ENCODE measurements at places on chromosomes 4 and X.

GRCh38 chr4:94813221-94813620 lies 55.5 kb downstream of the BMPR1B start:
- DNase-seq: no peak

DNA sequence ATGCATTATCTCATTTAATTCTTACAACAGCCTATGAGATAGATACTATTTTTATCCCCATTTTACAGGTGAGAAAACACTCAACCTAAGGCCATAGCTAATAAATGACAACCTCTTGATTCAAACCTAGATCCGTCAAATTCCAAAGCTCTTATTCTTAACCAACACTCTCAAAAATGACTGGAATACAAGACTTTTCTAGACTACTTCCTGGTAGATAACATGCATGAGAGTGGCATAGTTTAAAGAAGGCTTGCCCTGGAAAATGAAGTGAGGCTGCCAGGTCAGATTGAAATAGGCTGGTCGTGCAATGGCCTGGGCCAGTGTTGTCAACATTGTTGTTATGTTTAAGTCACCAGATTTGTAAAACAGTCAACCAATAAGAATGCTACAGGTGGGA lies 86.6 kb downstream of the DNAAF6 start:
- no peak for DNase-seq

GRCh38 chr4:48340276-48340964 lies 909 bp upstream of the SLAIN2 start:
- peak; percentile 19 for DNase-seq

DNA sequence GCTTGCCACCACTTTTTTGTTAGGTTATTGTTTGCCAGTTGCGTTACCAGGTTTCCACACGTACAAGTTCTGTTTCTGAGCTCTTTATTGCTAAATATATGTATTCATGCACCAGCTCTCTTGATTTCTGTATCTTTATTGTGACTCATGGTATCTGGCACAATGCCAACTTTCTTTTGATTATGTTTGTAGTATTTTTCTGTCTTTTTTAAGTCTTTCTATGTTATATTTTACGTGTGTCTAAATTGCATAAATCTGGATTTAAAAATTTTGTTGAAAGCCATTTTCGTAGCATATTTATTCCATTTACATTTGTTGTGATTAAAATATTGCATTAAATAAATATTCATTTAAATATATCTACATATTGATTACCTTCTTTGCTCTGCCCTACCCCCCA lies 73.8 kb downstream of the KDM6A start:
- DNase-seq: no peak

DNA sequence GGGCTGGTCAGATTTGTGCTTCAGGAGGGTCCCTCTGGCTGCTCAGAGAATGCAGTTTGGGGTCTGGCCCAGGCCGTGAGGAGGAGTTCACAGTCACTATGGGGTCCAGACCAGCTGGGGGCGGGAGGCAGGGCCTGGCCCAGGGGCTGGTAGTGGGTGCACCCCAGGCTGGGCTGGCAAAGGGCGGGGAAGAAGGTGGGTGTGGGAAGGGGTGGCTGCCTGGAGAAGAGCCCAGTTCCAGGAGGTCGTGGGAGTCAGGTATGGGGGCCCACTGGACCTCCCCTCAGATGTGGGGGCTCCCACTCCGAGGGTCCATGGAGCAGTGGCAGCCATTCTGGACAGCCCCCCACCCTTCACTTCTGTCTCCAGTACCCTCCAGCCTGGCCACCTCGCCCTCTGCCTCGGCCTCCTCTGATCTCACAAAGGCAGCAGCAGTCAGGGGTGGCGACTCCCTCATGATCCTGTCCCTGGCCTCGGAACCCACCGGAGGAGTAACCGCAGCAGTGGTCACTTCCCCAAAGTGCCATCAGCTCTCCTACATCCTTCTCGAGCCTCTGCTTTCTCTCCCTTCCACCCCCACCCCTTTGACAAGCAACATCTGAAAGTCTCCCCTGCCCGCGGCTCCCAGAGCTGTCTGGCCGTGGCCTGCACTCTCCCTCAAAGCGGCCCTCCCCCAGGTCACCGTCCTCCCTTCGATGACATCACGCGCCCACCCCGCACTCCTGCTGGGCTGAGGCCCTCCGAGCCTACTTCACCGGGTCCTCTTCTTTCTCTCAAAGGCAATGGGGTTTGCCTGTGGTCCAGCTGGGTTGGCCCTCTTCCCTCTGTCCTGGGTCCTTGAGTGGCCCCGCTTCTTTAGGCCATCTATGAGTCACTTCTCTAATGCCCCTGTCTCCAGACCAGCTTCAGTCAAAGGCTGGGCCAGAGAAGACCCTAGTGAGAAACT lies 1.7 kb upstream of the SLC6A8 start:
- no peak for DNase-seq

DNA sequence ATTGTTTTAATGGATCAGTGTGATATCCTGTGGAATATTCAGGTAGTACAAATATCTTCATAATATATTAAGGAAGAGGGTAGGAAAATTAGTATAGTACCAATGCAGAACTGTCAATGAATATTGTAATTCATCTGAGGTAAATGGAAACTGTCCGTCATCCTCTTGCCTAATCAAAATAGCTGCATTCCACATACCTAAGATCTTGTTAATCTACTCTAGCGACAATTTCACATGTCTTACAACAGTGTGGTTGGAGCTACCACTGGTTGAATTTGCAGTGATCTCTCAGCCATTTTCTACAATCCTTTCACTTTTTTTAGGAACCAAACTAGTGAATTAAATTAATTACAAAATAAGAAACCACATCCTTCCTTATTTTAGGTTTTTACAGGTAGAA lies 117.5 kb downstream of the PCDH18 start:
- no peak for DNase-seq

DNA sequence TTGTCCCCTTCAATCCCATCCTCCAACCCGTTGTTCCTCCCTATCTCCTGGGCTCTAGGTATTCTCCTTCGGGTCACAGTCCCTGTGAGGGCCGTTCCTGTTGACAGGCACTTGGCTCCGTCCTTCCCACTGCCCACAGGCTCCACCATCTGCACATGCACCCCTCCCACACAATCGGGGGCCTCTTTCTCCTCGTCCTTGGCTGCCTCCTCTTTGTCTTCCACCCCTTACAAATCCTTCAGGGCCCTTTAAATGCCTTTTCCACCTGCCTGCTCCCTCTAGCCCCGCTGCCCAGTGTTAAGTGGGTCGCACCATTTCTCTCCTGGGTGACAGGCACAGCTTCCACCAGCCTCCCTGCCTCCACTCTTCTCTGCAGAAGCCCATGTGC lies 2.7 kb upstream of the AVPR2 start:
- DNase-seq: no peak

GRCh38 chr4:111941957-111942356 lies 203.3 kb upstream of the FAM241A start:
- no peak for DNase-seq

DNA sequence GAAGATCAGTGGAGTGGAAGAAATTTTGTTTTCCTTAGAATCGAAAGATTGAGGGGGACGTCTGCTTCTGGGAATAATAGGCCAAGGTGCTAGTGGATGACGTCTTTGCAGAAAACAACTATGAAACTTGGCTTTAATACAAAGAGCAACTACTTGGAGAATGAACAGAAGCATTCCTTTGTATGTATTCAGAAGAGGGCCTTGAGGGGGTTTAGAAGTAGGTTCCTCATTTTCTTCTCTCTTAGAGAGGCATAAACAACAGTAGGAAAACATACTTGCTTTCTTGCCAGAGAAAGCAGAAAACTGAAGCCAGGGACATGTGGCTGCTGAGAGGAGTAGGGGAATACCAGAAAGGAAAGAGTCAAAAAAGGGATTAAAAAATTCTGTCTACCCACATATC lies 167.8 kb downstream of the ZNF330 start:
- no peak for DNase-seq

DNA sequence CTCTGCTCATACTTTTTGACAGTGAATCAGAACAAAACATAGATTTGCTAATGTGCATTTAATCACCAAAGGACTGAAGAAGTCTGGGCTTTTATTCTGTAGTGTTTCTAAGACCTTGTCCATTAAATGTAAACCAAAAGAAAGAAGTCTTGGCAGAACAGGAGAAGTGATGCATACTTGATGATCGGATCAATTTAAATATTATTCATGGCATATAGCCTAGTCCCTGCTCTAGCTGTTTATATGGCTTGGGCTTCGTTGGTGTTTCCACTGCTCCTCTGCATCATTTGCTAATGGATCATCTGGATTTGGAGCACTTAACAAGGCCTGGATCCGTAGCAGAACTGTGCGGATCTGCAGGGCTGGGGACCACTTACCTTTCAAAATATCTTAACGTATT lies 566.6 kb downstream of the GALNTL6 start:
- DNase-seq: no peak

GRCh38 chrX:49171752-49172279 lies at the start of gene PLP2:
Gene PLP2, plus strand, starts transcription at chrX:49171898. Its CDS starts 103 bp downstream, at chrX:49172001.
- peak; percentile 77 for DNase-seq

- no peak for DNase-seq
These were observed 325.9 kb downstream of the ANKRD50 start for GRCh38 chr4:124386648-124387047.

- DNase-seq: no peak
These were observed 40.0 kb downstream of the CHRDL1 start for GRCh38 chrX:110755611-110756010.

- no peak for DNase-seq
These were observed 335.8 kb downstream of the PABPC4L start for GRCh38 chr4:133865612-133866327.

DNA sequence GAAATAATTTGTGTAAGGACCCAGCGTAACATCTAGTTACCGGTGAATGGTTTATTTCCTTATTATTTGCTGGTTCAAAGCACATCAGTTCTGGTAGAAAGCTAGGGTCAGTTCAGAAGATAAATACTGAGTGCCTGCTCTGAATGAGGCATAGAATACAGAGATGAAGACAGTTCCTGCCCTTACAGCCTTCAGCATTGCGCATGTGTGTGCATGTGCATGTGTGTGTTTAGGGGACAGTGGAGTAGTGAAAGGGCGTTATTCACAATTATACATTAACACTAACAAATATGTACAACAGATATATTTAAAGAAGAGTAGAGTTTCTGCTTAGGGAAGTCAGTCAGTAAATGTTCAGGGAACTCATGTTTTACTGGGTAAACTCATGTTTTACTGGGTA lies 29.1 kb downstream of the CEP135 start:
- DNase-seq: no peak

- no peak for DNase-seq
These were observed 232.2 kb upstream of the FMR1 start for GRCh38 chrX:147679356-147680005.

DNA sequence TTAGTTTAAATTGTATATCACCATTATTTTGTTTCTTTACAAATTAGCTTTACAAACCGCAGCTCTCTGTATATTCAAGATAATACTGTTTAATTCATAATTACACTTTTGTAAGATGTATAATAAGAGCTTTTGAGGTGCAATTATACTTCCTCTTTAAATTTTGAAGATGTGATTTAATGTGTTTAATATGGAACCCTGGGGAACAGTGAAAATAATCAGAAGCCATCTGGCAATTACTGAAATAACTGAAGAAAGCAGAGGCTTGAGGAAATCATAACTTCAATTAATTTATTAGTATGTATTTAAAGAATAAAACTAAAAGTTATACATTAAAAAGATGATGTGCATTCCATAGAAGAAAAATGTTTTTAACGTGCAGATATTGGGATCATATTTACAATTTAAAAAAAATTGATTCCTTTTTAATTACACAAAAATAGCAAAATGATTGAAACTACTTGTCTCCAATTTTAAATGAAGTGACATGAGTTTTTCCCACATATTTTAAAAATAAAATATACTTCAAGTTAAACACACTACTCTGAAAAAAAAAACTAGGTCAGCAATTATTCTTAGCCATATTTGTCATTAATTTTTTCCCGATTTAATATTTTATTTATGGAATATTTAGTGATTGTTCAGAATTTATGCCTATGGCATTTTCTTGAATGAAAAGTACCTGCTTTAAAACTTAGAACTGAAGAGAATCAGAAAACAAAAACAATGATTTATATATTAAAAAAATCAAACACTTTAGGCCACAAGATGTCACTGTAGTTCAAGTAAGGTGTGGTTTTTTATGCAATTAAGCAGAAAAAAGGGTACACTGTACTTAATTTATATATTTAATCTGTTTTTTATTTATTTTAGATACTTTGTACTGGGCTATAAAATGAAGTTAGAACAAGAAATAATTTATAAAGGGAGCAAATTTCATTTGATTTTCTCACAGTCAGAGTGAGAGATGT lies 942.7 kb upstream of the NDST4 start:
- no peak for DNase-seq

GRCh38 chr4:19319607-19320006 lies 932.1 kb upstream of the SLIT2 start:
- no peak for DNase-seq

- DNase-seq: peak; percentile 31
These were observed 85.0 kb upstream of the ZNF81 start for GRCh38 chrX:47751670-47752069.

DNA sequence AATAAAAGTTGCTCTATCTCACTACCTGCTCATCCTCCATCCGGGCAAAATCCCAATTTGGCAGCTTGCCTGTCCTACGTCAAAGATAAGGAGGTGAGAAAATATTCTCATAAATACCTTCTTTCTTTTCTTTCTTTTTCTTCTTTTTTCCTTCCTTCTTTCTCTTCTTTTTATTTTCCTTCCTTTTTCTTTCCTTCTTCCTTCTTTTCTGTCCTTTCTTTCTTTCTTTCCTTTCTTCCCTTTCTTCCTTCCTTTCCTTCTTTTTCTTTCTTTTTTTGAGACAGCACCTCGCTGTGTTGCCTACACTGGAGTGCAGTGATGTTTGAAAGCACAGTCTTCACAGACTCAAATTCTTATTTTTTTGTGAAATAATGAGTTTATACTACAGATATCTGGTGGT lies 38.6 kb upstream of the NKAP start:
- no peak for DNase-seq

GRCh38 chrX:130626521-130626920 lies 224.7 kb downstream of the RBMX2 start:
- DNase-seq: no peak

DNA sequence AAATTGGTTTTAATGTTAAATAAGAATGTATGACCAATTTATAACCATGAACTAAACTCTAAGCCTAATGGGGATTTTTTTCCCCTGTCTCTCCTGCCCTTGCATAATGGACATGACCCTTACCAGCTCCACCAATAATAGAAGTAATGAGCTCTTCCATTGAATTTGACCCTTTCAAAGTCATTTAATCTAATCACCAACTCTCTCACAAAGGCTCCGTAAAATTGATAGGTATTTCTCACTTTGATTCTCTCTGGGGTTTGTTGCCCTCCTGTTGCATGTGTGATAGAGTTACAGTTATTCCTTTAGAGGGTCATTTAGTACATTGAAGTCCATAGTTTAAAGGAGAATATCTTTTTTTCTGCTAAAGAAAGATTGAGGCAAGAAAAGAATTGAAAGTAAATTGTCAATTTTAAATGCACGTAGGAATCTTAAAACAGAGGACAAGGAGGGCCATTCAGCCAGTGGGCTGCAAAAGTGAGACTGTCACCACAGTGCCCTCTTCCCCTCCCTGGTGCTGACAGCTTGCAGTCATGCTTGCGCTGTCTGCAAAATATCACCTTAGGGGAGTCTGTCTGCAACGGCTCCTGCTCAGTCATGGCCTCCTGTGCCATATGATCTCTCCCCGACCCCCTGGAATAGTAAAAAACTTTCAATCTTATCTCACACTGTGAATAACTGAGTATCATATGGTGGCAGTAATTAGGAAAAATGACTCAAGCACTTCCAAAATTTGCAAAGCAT lies 307.5 kb upstream of the GNPDA2 start:
- DNase-seq: no peak

GRCh38 chrX:105190252-105190853 lies 30.1 kb downstream of the TEX13A start:
- no peak for DNase-seq

- DNase-seq: no peak
These were observed 278.9 kb upstream of the GIMD1 start for GRCh38 chr4:106647451-106647850.
